Ureter (tissue), 1 donor: ENCODE measurements at places on chromosomes 7 and 10. TPM values are rescaled to one million over a fixed set of nuclear protein-coding genes. Genes with fewer than 3 reads are reported as not detected.

HOXA2 gene
- total RNA-seq = 1.8 TPM

DNA sequence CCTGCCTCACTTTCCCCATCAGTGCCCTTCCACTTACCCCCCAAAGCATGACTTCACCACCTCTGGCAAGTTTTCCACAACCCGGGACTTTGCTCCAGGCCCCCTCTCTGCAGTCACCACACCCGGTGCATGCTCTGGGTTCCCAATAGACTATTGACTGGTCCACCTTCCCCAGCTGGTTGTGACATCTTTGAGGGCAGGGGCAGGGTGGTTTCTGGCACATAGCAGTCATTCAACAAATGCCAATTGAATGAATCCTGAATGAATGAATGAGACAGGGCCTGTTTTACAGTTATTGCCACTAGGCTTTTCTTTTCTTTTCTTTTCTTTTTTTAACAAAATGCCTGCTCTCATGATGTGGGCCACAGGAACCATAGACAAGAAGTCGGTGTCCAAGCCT lies 28.8 kb upstream of the DOCK1 start:
- no peak for DNase-seq

DNA sequence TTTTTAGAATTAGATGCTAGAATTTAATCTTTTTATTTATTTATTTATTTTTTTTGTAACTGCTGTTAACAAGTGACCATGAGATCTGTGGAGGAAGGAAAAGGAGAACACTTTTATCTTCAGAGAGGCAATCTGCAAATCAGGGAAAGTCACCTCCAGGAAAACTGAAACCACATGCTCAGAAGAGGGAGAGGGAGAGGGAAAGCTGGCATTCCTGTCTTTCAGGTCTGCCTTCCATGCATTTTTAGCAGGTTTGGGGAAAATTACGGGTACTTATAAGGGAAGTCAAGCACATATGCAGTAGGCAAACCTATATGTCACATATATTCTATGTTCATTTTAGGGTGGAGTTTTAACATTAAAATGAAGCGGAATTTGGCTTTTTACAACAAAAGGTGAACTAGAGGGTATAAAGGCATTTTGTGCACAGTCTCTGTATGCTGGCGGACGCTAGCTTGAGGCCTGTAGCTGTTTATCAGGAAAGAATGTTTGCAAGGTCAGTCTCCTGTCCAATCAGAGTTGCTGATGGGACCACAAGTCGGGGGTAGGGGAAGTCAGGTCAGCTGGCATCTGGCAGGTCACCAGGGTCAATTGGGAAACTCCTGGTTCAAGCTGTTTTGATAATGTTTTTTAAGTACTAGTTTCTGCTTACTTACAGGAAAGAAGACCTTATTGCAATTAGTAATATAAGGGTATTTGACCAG lies 333.5 kb downstream of the GPR158 start:
- no peak for DNase-seq

- no peak for DNase-seq
These were observed 150.0 kb upstream of the LAMB4 start for GRCh38 chr7:108280136-108280535.

CYP2W1 gene
- total RNA-seq = 0.44 TPM

DNA sequence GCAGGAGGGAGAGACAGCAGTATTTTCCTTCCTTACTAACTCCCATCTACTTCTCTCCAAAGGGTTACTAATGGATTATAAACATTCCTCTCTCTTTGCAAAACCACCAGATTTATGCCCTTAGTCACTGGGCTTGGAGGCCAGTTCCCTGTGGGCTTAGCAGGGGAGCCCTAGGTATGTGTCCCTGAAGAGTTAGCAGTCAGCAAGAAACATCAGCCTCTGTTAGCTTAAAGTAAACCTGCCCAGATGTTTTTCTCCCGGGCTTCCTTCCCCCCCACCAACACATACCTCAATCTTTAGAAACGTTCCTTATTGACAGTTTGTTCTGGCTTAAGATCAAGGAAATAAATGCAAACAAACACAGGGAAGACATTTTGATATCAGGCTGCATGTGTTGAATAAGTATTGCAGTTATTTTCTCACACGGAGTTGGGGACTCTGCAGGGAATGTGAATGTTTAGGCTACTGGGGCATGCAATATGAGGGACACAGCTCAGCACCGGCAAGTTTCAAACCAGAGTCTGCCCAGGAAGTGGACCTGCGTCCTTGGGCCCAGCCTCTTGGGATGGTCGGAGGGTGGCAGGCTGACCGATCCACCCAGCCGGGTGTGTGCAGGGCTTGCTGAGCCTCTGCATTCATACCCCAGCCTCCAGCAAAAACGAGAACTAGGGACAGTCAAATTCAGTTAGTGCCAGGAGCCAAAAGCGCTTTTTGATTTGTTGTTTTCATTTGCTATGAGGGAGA lies 252.0 kb upstream of the GRB10 start:
- no peak for DNase-seq

AKR1C2 gene
- 343 TPM for total RNA-seq

ABCC2 gene
- 1.5 TPM for total RNA-seq

DNA sequence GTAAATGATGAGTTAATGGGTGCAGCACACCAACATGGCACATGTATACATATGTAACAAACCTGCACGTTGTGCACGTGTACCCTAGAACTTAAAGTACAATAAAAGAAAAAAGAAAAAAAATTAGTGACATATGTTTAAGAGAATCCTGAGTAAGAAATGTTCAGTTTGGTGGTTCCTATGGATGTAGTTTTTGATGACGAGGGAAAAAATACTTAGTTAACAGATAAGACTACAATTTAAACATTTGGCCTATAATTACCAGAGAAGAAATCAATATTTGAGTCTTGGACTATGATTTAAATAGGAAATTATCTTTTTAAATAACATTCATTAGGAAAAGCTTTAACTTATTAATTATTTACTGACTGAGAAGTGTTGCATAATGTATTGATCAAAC lies 39.2 kb upstream of the SLC26A3 start:
- no peak for DNase-seq

DNA sequence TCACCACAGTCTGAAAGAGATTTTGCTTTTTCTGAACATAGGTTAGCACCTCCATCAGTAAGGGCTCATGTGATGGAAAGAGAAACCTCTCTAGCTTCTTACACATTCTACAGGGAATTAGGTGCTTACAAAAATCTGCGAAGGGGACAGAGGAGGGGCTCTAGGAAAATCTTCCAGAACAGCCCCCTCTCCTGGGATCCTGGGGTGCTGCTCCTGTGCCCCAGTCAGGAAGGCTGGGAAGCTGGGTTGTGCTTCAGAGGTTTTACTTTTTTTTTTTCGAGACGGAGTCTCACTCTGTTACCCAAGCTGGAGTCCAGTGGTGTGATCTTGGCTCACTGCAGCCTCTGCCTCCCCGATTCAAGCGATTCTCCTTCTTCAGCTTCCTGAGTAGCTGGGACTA lies 7.5 kb upstream of the FAM171A1 start:
- no peak for DNase-seq

- no peak for DNase-seq
These were observed 39.6 kb downstream of the COL26A1 start for GRCh38 chr7:101402081-101402779.
